ENCODE measurements at places on chromosomes 2 and 18.

- no peak for DNase-seq
Observed at GRCh38 chr18:23213200-23213599, 77.9 kb downstream of the CABLES1 start.

GRCh38 chr2:31248139-31248538 is 14.2 kb downstream of the EHD3 start:
- no peak for DNase-seq

- no peak for DNase-seq
Observed at GRCh38 chr2:223053484-223054192, 1.6 kb downstream of the KCNE4 start.

GRCh38 chr2:236162031-236162845 is 5.9 kb downstream of the GBX2 start:
- DNase-seq: no peak

DNA sequence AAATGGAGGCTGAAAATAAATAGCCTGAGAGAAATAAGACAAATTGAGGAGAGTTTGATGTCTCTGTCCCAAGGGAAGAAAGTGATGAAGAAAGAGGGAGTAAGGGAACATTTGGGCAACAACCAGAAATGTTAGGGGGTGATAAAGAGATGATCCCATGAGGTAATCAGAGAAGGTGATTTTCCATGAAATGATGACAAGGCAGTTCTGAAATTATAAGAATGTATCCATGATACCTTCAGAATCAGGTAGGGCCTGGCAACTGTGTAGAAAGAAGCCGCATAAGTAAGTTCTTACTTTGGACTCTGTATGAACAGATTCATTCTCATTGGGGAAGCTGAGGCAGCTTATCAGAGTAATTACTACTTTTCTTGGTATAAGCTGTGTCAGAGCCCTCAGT is 106.1 kb downstream of the THSD7B start:
- DNase-seq: no peak

DNA sequence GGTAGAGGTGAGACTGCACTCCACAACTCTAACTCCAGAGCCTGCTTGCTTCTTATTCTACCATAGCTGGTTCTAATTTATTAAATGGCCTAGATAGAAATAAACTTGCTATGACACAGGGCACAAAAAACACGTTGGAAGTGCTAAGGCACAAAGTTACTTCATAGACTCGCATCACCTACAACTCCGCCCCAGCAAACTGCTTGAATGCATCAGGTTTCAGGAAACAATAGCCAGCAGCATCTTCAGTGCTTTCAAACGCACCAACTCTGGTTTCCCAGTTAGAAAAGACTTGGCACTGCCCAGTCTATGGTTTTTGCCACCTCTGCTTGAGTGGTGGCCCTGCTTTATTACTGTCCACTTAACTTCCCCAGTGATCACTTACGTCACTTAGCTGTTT is 142.6 kb downstream of the RIF1 start:
- DNase-seq: no peak

- no peak for DNase-seq
Observed at GRCh38 chr2:241996100-241996499, 126.6 kb downstream of the RTP5 start.

DNA sequence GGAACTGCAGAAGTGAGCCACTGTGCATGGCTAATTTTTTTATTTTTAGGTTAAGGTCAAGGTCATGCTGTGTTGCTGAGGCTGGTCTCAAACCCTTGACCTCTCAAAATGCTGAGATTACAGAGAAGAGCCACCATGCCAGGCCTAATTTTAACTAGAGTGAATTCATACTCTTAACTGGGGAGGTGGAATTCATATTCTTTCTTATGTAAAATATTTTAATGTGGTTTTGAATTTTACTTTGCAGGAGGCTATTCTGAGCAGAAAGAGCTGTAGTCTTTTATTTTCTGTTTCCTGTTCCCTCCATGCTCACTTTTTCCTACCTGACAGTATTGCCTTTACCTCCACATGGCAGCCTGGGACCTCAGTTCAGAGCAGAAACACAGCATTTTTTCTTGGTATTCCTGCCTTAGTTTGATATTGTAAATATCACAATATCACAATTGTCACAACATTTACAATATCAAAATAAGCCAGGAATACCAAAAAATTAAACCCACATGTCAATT is 37.1 kb upstream of the CCNYL1 start:
- no peak for DNase-seq

- no peak for DNase-seq
Observed at GRCh38 chr2:210199854-210200253, 25.4 kb downstream of the ACADL start.

GRCh38 chr2:180343528-180344345 is 336.6 kb upstream of the CWC22 start:
- no peak for DNase-seq

GRCh38 chr2:206240327-206240726 is 34.1 kb upstream of the ZDBF2 start:
- no peak for DNase-seq

GRCh38 chr2:113028112-113028511 is 22.9 kb downstream of the IL36A start:
- DNase-seq: no peak

DNA sequence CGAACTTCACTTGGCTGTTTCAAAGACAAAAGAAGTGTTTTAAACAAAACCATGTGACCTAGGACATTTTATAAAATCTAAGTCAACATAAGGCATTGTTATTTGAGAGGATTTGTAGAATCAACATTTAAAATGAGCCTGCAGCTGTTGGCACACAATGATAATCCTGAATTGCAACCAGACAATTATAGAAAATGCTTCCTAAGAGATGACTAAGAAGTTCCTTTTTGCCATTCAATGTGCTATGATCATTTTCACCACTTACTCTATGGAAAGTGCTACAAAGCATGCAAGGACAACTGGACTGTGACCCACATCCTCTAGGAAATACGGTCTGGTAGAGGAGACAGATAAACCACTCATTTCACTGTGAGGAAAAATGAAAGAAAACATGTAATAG is 246.4 kb downstream of the CDH20 start:
- DNase-seq: no peak
